Aorta (tissue), 5 donors: ENCODE measurements at places on chromosomes 1 and 21. TPM values are rescaled to one million over a fixed set of nuclear protein-coding genes. Genes with fewer than 3 reads are reported as not detected.

SPRR1B gene
- total RNA-seq, result not detected

DNA sequence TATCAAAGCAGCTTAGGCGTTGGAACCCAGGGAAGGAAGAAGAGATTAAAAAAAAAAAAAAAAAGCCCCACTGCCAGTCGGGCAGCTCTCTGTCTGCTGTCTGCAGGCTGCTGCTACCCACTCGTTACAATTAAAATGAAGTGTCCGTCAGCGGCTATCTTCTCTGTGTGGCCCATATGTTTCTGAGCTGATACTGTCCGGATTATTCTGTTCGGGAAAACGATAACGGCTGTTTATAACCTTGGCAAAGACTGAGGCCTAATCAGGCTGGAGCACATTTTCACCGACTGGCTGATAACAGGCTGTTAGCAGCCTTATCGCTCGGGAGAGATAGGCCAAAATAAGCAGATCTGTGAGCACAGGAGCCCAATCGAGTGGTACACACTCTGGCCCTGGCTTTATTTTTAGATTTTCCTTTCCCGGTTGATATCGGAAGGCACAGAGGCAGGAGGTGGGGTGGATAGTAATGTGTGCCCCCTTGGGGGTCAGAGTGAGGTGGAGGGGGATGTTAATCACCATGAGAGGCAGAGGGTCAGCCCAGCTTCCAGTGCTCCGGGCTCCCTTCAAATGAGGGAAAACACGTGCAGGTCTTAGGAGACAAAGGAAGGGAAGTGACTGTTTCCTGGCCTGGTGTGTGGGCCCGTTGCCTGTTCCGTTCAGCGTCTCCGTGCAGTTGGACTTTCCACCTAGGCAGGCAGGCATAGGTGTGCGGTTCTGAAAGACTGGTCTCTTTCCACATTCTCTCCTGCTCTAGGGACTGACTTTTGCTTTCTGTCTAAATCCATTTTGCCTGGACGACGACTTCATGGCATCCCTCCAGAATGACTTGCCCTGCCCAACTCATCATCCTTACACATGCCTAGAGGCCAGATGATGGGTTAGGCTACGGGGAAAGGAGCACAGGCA lies 153.4 kb downstream of the PBX1 start:
- DNase-seq, result no peak

CFHR3 gene
- total RNA-seq, result 0.66 TPM

DNA sequence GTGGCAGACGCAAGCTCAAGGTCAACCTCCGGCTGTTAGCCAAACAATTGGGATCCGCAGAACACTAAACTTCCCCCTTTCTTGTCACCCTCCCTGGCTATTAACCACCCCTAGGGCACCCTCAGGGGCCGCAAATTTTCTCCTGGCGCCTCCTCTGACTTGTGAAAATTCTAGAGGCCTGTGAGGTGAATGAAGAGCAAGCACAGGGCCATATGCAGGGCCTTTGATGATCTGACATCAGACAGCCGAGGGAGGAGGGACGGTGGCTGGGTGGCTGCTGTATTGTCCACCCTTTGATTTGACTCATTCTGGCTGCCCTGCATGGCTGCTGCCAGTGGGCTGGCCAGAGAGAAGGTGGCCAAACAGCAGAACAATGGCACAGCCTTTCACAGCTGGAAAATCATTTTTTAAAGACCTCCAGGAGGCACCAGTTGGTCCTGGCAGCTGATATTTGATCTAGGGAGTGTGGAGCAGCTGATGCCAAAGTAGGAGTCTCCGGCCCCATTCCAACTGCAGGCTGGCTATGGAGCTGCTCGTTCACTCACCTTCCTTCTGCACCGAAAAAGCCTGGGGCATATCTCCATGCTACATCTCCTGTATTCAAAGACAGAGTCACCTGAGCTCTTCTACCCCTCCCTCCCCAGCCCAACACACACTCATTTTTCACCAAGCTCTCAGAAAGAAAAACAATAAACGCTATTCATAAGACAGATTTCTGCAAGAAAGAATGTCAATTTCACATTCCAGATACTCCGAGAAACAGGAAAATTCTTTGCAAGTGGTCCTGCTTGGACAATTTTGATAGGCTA lies 44.9 kb upstream of the BARHL2 start:
- no peak for DNase-seq

GRCh38 chr1:162142968-162143367 lies 73.5 kb downstream of the NOS1AP start:
- no peak for DNase-seq

- no peak for DNase-seq
Measured at GRCh38 chr21:33434770-33435360, 31.7 kb downstream of the IFNGR2 start.

RAB7B gene
- 1.7 TPM for total RNA-seq

DNA sequence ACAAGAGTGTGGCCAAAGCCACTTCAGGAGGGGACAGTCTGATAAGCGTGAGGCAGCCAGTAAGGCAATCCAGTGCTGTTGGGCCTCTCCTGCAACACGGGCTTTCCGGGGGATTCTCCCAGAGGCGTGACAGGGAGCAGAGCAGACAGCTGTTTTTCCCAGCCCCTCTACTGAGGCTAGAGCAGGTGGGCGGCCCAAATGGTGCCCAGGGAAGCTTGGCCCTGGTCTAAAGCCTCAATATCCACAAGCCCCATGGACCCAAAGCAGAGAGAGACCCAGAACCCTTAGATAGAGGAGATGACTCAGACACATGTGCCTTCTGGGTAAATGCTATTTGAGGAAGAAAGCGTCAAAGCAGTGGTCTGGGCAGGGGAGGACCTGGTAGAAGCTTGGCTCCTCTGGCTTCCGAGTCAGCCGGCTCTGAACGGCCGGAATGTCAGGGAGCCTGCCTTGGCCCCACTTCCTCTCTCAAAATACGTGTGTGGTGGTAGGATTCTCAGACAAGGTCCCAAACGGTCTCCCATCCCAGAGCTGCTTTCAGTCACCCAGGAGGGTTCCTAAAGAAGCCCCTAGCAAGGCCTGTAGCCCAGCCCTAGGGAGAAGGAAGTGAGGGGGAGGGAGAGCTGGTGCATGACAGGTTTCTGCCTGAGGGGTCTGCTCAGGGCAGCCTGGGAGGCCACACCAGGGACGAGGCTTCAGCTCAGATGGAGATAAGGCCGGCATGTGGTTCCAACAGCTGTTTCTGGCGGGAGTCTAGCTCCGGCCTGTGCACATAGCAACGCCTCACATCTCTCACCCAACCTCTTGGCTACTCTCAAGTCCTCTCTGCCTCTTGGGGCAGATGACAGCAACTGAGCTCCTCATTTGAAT lies 28.8 kb downstream of the PIK3C2B start:
- DNase-seq, result peak; percentile 71

DNA sequence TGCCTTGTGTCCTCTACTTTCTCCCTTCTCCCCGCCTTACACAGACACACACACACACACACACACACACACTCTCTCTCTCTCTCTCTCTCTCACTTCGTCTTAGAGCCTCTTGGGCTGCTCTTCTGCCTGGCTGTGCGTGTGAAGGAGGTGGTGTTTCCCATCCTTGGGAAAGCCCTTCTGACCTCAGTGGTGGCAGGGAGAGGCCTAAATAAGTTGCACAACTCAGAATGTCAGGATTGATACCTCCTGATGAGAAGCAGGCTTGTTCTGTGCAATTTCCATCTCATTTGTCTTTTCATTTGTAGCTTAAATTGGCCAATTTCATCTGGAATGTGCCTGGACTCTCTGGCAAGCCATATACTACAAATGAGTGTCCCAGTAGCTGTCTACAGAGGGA lies 25.0 kb downstream of the LRRN2 start:
- DNase-seq, result no peak

ARHGAP29 gene
- total RNA-seq, result 40.1 TPM

DNA sequence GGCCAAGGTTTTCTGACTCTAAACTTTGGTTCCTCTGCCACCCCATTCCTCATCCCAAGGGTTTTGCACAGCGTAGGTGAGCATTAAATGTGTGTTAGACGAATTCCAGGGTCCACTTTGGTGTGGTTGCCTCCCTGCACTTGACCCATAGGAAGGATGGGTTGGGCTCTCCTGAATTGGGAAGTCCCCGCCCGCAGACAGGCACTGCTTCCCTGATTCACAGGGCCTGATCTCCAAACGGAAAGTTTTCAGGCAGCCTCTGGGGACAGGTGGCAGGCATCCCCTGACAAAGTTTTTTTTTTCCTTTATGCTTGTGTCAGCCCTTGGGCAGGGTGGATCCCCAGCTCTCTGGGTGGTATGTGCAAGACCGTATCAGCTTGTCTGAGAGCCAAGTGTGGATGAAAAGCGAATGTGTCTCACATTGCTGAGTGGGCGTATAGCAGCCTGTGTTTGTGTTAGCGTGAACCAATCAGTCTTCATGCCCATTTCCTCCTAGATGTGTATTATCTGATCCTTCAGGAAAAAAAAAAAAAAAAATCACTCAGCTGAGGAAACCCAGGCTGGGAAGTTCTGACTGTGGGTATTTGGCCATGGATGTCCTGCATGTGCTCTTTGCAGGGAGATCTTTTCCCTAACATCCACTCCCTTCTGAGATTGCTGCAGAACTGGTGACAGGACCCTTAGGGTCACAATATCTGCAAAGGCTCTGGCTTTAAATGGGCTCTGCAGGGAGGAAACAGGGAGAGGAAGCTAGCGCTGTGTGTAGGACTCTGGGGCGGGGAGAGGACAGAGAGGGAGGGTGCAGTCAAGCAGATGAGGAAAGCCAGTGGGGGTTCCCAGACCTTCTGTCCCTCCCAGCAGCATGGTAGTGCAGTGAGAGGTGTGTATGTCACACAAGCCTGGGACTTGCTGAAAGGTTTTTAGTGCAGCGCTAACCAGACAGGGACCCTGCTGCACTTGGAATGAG lies 42.2 kb upstream of the TRABD2B start:
- DNase-seq, result no peak

GRCh38 chr1:242128951-242129502 lies 130.1 kb upstream of the MAP1LC3C start:
- DNase-seq, result no peak

DNA sequence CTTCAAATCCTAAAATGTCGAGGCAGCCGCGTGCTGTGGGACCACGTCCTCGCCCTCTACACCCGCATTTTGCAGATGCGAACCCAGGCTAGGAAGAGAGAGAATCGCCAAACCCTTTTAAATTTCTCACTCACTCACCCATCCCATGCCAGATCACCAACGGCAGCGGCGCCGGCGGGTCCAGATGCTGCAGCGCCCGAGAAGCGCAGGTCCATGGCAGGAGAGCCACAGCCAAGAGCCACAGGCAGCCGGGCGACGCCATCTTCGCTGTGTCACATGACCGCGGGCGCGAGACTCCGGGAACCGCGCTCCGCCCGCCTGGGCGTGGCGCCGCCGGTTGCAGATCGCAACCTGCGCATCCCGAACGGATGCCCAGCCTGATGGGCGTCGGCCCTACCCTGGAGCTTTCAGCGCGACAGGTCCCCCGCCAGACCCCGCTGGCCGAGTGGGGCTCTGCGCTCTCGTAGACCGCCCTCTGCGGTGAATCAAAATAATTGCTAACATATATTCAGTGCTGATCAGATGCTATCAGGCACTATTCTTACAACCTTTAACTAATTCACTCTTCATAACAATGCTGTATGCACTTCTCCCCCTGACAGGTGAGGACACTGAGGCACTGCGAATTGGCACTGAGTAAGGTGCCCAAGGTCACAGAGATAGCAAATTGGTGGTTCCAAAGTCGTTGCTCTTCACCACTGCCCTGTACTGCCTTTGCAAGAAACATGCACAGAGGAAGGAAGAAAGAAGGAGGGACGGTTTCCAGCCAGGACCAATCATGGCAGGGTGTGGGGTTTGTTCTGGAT lies at the start of gene PPT1:
Gene PPT1, minus strand, starts transcription at position 276 of the 806 bp plus-strand sequence. Its CDS starts 14 bp downstream, at position 262.
- peak; percentile 87 for DNase-seq

- DNase-seq, result no peak
Measured at GRCh38 chr1:205700865-205701401, 20.6 kb upstream of the SLC45A3 start.

CD5L gene
- total RNA-seq, result 1.0 TPM

DNA sequence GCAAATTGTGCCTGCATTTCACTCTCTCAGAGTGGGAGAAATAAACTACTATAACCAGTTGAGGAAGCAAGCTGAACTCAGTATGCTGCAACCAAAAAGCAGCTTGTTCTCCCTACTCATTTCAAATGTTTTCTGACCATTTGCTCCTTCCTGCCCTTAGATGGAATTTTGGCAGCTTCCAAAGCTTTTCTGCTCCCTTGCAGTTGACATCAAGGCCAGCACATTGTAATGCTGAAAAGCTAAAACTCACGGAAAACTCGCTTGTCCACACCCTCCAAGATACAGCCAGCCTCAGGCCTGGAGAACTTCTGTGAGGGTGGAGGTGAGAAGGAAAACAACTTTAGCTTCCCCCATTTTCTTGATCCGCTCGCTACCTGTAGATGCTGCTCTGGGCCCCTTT lies 5.0 kb upstream of the CHML start:
- no peak for DNase-seq

ZNF648 gene
- not detected for total RNA-seq

DNA sequence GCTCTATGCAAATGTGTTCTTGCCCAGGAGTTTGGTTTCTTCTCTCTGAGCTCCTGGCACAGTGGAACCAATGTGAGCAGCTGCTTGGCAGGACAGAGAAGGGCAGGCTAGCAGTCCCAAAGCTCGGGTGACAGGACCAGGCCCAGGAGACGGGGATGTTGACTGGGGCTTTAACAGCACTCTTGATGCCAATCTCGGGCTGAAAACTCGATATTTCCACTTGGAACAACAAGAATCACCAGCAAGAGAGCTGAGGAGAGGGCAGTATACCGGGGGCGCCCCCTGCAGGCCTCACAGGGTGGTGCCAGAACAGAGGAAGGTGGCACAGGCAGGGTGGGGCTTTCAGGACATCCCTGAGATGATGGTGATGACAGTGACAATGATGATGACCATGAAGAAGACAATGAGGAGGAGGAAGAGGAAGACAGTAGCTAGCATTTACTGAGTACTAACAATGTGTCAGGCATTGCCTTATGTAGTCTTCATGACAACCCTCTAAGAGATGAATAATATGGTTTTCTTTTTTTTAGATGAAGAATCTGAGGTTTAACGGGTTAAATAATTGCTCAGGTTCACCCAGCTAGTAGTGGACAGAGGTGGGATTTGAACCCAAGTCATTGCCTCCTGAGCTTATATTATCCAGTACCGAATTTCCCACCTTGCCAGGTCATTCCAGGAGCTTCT lies 2.7 kb upstream of the KCNJ9 start:
- no peak for DNase-seq

- DNase-seq, result peak; percentile 82
Measured at GRCh38 chr1:24727501-24728216, 17.6 kb upstream of the CLIC4 start.

POTED gene
- not detected for total RNA-seq

DNA sequence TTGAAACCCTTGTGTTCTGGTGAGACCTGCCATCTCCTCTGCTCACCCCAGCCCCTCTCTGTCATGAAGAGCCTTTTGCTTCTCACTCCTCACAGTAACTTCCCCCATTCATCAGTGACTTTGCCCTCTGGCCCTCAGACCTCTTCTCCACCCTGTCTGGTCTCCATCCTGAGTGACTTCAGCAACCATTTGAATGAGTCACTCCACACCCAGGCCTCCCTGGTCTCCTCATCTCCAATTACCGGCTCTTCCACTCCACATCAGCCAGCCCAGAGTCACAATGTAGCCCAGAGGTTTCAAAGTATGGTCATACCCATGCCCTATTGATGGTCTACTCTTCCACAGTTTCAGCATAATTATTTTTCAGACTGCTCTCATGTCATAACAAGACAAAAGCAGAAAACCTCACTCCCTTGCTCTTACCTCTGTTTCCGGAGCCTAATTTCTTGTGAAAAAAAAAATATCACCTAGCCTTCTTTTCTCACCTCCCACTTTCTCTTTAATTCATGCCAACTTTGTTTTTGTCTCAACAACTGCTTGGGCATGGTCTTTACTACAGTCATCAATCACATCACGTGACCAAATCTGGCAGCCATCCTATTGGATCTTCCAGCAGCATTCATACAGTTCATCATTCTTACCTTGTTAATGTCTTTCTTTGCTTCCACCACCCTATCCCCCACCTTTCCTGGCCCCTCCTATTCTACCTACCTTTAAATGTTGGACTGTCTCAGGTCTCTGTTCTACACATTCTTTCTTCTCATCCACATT lies 35.6 kb upstream of the NEK7 start:
- no peak for DNase-seq

HSD3B1 gene
- not detected for total RNA-seq
